SJSA1 (cell line): ENCODE measurements at places on chromosomes 7 and 10.
A peak's percentile ranks its signal among the peaks of the same experiment; 100 is the strongest.

GRCh38 chr7:20131776-20132175 is 85.4 kb downstream of the MACC1 start:
- DNase-seq: no peak
- H3K27ac ChIP-seq: no peak overlapping the region
- H3K36me3 ChIP-seq: no peaks in the 10 kb centered on the region
- no peaks in the 10 kb centered on the region for H3K27me3 ChIP-seq
- no peaks in the 10 kb centered on the region for H3K4me1 ChIP-seq

DNA sequence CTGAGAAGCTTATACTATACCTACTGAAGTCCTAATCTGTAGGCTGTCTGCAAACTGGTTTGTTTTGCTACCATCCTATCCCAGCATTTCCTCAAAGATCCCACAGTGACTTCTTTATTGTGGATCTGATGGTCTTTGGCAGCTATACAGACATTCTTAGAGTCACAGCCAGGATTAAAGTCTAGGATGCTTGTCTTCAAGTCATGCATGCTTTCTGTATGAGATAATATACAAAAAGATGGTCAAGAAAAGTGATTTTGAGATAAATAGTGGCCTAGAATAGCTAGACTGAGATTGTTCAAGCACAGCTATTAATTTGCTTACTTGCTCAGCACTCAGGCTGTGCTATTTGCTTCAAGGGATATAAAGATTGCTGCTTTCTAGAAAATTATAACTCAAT is 454.4 kb downstream of the AUTS2 start:
- DNase-seq: no peak
- H3K36me3 ChIP-seq: no peaks in the 10 kb centered on the region
- H3K4me1 ChIP-seq: no peaks in the 10 kb centered on the region
- no peaks in the 10 kb centered on the region for H3K27me3 ChIP-seq
- H3K27ac ChIP-seq: no peak overlapping the region
- no peak overlapping the region for H3K4me3 ChIP-seq

GRCh38 chr10:3774018-3774813 is 10.8 kb downstream of the KLF6 start:
- no peak overlapping the region for H3K4me3 ChIP-seq
- no peaks in the 10 kb centered on the region for H3K27me3 ChIP-seq
- no peak for DNase-seq
- H3K36me3 ChIP-seq: peaks cover 54% of the 10 kb centered on the region
- H3K4me1 ChIP-seq: peaks cover 48% of the 10 kb centered on the region
- peak overlapping the region; percentile 68 for H3K27ac ChIP-seq

DNA sequence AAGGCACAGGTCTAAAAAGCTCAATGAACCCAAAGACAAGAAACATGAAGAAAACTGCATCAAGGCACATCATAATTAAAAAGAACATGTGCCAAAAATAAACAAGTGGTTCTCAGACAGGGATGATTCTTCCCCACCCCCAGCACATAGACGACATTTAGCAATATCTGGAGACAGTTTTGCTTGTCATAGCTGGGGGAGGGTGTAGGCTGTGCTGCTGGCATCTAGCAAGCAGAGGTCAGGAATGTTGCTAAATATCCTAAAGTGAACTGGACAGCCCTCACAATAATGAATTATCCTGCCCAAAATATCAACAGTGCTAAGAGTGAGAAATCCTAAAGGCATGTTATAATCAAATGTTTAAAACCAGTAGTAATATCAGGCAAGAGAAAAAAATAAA is 122.6 kb downstream of the MICU1 start:
- DNase-seq: no peak
- H3K27me3 ChIP-seq: no peaks in the 10 kb centered on the region

DNA sequence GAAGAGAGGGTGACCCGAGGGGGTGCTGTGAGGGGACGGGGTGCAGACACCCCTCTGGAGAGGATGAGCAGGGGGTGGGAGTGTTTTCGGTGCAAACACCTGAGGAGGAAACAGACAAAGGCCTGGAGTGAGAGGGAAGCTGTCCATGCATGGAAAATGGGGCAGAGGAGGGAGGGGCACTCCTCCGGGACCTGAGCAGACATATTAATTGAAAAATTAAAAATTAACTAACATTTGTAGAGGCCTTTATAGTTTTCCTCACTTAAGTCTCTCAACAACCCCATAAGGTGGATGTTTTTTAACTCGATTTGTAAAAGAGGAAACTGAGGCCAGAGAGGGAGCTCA is 1.2 kb downstream of the VPS37D start:
- DNase-seq: no peak
- no peaks in the 10 kb centered on the region for H3K27me3 ChIP-seq
- H3K4me1 ChIP-seq: peaks cover 13% of the 10 kb centered on the region

GRCh38 chr7:130182990-130183389 is 22.2 kb downstream of the TMEM209 start:
- H3K36me3 ChIP-seq: peaks cover 47% of the 10 kb centered on the region
- no peak overlapping the region for H3K27ac ChIP-seq
- DNase-seq: no peak
- H3K4me1 ChIP-seq: no peaks in the 10 kb centered on the region
- no peaks in the 10 kb centered on the region for H3K27me3 ChIP-seq
- H3K4me3 ChIP-seq: no peak overlapping the region

DNA sequence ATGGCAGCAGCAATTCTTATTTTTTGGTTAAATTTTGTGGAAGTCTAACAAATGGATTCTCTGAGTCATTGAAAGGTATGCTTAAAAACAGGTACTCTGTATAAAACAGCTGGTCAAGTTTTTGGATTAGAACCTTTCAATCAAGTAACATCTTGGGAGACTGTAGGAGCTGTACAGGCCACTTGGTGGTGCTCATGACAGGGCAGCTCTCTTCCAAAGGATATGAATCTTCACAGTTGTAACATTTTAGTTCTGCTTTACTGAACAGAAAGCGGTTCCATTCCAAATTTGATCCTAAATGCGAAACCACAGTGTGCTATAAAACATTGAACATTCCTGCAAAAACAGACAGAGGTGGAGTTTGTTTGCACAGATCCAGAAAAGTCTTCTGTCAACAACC is 44.5 kb upstream of the AGR3 start:
- no peaks in the 10 kb centered on the region for H3K27me3 ChIP-seq
- H3K36me3 ChIP-seq: no peaks in the 10 kb centered on the region
- no peak overlapping the region for H3K27ac ChIP-seq
- no peak overlapping the region for H3K4me3 ChIP-seq
- H3K4me1 ChIP-seq: peaks cover 20% of the 10 kb centered on the region
- DNase-seq: peak; percentile 42

- H3K27me3 ChIP-seq: no peaks in the 10 kb centered on the region
- no peak overlapping the region for H3K27ac ChIP-seq
- H3K36me3 ChIP-seq: no peaks in the 10 kb centered on the region
Measured at GRCh38 chr7:120229084-120229483, 43.9 kb upstream of the KCND2 start.

DNA sequence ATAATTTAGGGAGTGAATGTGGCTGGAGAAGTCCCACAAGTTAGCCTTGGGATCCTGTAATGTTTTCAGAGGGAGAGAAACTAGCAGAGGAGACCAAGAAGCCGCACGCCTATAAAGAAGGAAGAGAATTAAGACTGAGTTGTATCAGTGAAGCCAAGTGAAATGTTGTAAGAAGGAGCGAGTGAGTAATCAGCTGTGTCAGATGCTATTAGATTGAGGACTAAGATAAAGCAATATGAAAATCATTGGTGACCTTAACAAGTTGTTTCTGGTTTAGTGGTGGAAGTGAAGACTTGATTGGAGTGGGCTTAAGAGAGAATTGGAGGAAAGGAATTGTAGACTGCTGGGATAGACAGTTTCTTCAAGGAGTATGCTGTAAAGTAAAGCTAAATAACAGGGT is 8.8 kb downstream of the CCSER2 start:
- no peak overlapping the region for H3K27ac ChIP-seq
- no peak overlapping the region for H3K4me3 ChIP-seq
- DNase-seq: no peak

DNA sequence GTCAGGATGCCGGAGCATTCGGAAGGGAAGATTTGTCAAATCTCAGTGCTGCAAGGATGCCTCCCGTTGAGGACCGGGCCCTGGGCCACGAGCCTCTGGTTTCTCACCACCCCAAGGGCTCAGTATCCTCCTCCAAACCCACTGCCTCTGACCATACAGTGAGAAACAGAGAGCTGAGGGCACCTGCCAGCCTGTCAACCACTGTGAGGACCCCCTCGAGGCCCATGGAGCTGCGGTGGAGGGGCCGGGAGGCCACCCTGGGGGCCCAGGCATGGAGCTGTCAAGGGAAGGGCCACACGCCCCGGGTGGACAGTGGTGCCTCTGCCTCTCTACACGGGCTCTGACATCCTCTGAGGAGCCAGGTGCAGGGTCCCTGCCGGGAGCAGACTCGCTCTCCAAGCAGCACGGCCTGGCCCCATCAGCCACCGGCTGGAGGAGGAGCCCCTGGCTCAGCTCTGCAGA is 248.0 kb upstream of the TCERG1L start:
- no peaks in the 10 kb centered on the region for H3K4me1 ChIP-seq
- DNase-seq: no peak
- H3K36me3 ChIP-seq: no peaks in the 10 kb centered on the region
- H3K27me3 ChIP-seq: no peaks in the 10 kb centered on the region
- no peak overlapping the region for H3K27ac ChIP-seq
- H3K4me3 ChIP-seq: no peak overlapping the region

- no peak overlapping the region for H3K27ac ChIP-seq
- H3K4me1 ChIP-seq: no peaks in the 10 kb centered on the region
- DNase-seq: no peak
- no peak overlapping the region for H3K4me3 ChIP-seq
- 0 out of 2 replicates have a peak, but pooled peaks cover 3% of the 10 kb centered on the region for H3K27me3 ChIP-seq
- no peaks in the 10 kb centered on the region for H3K36me3 ChIP-seq
Measured at GRCh38 chr10:71082960-71083715, 129.2 kb upstream of the UNC5B start.
